Amygdala (tissue), 56 donors: ENCODE measurements at places on chromosomes 16 and 17.

- DNase-seq: no peak
Observed at GRCh38 chr17:48586355-48587258, 3.4 kb downstream of the HOXB3 start.

DNA sequence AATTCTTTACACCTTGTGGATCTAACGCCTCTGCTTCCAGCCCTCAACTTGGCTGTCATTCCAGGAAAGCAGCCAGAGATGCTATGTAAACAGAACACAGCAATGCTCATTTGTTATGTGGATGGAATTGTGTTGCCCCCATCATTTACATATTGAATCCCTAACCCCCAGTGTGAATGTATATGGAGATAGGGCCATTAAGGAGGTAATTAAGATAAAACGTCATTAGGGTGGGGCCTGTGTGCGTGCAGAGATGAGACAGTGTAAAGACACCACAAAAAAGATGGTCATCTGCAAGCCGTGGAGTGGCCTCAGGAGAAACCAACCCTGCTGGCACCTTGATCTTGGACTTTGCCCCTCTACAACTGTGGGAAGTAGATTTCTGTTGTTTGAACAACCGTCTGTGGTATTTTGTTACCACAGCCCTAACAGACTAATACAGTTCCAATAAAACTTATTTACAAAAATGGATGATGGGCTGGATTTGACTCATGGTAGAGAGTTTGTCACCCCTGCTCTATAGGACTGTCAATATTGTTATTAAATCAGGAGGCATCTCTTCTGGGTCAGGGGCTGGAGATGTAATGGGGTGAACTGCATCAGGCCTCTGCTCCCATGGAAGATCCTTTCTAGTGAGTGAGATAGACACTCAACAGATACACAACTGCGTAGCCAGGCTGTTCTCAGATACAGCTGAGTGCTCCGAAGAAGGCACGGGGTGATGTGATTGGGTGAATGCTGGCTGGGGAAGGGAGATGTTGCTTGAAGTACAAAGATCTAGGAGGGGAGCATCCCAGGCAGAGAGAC, 339.0 kb downstream of the SNX29 start:
- DNase-seq: no peak

- no peak for DNase-seq
Observed at GRCh38 chr16:21727344-21727743, 63.6 kb downstream of the OTOA start.

DNA sequence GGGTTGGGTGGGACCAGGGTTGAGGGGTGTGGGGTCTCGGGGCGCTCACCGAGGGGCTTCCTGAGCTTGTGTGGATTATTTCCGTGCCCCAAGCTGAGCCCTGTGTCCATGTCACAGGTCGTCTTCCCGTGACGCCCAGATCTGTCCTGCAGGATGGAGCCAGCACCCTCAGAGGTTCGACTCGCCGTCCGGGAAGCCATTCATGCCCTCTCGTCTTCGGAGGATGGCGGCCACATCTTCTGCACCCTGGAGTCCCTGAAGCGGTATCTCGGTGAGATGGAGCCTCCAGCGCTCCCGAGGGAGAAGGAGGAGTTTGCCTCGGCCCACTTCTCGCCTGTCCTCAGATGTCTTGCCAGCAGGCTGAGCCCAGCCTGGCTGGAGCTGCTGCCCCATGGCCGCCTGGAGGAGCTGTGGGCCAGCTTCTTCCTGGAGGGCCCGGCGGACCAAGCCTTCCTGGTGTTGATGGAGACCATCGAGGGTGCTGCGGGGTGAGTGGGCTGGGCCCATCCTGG, 1.0 kb downstream of the TELO2 start:
- no peak for DNase-seq

- DNase-seq: no peak
Observed at GRCh38 chr16:49556606-49557446, 183.2 kb downstream of the C16orf78 start.

GRCh38 chr16:88939972-88940861, 36.8 kb downstream of the CBFA2T3 start:
- DNase-seq: no peak

DNA sequence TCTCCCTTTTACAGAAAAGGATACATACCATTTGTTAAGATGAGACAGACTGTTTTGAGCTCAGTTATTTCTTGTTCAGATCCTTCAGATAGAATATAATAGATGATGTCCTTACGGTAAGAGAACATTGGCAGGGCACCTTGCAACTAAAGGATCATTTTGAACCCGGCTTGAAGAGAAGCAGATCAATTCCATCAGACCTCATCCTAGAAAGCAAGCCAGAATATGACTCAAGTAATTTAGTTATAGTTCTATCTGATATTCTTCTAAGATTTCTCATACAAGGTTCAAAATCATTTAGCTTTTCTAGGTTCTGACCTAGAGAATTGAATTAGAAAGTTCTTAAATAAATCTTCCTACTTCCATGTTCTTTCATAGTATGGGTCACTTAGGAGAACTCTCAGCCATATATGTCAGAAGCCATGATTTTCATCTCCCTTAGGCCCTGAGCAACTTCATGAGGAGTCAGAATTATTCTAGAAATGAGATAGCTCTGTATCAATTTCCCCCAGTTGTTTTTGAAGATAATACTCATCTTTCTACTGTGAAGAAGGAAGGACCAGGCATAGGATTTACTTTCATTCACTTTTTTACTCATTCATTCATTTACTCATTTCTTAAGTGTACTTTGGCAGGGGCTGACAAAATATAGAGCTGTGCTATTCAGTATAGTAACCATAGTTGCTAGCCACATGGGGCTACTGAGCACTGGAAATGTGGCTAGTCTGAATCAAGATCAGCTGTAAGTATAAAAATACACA, 2.5 kb upstream of the CMTM1 start:
- no peak for DNase-seq

- DNase-seq: no peak
Observed at GRCh38 chr16:27737513-27737912, 187.6 kb downstream of the KATNIP start.

DNA sequence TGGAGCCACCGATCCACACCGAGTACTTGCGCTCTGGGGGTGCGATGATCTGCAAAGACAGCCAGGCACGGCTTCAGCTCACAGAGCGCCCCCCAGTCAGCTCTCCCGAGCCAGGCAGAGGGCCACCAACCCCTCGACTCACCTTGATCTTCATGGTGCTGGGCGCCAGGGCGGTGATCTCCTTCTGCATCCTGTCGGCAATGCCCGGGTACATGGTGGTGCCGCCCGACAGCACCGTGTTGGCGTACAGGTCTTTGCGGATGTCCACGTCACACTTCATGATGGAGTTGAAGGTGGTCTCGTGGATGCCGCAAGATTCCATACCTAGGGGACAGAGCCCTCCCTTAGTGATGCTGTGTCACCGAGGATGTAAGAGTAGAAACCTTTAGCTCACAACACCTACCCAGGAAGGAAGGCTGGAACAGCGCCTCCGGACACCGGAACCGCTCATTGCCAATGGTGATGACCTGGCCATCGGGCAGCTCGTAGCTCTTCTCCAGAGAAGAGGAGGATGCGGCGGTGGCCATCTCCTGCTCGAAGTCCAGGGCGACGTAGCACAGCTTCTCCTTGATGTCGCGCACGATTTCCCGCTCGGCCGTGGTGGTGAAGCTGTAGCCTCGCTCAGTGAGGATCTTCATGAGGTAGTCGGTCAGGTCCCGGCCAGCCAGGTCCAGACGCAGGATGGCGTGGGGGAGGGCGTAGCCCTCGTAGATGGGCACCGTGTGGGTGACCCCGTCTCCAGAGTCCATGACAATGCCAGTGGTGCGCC, 1.6 kb downstream of the ACTG1 start:
- no peak for DNase-seq

DNA sequence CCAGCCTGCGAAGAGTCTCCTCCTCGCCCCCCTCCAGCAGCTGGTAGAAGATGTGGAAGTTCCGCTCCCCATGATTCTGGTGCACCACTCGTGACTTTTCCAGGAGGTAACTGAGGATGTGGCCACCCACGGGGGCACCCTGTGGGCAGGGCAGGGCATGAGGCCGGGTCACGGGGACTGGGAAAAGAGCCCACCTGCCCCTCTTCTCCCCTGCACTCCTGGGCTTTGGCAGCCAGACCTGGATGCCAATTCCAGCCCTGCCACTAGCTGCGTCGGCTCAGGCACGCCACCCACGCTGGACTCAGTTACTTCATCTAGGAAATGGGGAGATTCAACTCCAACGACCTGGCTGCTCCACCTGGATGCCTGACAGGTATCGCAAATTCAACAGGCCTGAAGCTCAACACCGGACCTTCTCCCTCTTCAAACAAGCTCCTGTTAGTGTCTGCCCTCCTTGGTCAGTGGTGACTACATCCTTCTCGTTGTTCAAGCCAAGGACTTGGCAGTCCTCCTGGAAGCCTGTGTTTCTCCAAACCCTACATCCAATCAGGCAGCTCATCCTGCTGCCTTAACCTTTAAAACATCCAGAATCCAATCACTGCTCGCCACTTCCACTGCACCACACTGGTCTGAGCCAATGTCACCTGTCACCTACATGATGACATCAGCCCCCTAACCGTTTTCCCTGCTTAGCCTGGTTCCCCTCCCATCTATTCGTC, 11.6 kb downstream of the MYO1C start:
- DNase-seq: no peak

GRCh38 chr17:61490540-61490975, 38.3 kb downstream of the TBX4 start:
- no peak for DNase-seq

GRCh38 chr17:50221266-50221863, 19.9 kb upstream of the COL1A1 start:
- DNase-seq: no peak

- DNase-seq: no peak
Observed at GRCh38 chr16:55842369-55843104, 9.6 kb upstream of the CES1 start.

DNA sequence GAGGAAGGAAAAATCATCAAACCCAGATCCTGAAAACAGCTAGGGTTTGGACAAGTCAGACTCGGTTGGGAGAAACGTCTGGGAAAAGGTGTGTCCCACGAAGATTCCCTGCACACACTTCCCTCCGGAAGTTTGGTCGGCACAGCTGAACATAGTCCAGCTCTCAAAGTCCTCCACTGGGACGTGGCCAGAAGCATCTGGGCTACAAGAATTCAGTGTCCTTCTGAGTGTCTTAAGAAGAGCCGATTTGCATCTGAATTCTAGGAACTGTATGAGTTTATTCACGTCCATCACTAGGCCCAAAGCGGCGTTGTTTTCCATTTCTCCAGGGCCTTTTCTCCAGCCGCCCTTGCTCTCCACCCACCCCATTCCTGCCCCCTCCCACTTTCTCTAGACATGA, 109.1 kb downstream of the C17orf67 start:
- no peak for DNase-seq
